ENCODE measurements at places on chromosomes 5 and 9.

DNA sequence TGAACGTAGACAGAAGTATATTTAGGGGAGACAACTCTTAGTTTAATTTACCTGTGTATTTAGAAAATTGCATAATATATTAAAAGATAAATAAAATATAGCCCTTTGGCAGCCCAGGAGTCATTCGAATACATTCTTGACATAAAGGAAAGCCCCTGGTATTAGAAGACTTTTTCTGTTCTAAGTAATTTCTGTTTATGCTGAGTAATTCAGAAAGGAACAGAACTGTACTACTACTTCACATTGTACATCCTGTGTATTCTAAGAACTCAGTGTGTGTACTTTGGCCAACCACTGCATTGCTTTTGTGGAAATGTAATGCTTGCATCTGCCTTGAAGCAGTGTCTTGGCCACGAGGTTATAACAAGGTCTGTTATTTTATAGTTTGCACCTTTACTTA lies 136.4 kb downstream of the KDM4C start:
- DNase-seq, result no peak

DNA sequence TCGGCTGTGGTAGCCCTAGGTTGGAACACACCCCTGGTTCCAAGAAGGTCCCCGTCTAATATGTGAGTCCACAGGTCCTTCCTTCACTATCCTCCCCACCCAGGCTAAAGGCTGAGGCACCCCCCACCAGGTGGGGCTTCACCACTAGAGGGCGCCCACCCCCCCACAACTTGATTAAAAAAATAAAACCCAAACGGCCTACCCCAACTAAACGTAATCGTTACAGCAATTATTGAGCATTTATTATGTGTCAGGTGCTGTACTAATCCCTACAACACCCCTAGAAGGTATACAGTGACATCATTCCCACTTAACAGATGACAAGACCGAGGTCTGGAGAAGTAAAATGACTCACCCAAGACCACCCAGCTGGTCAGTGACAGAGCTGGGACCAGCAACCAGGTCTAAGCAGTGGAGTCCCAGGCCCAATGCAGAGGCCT lies 65.0 kb downstream of the FGF18 start:
- peak; percentile 42 for DNase-seq

- no peak for DNase-seq
Measured at GRCh38 chr5:108654051-108654450, 93.6 kb upstream of the FER start.

DNA sequence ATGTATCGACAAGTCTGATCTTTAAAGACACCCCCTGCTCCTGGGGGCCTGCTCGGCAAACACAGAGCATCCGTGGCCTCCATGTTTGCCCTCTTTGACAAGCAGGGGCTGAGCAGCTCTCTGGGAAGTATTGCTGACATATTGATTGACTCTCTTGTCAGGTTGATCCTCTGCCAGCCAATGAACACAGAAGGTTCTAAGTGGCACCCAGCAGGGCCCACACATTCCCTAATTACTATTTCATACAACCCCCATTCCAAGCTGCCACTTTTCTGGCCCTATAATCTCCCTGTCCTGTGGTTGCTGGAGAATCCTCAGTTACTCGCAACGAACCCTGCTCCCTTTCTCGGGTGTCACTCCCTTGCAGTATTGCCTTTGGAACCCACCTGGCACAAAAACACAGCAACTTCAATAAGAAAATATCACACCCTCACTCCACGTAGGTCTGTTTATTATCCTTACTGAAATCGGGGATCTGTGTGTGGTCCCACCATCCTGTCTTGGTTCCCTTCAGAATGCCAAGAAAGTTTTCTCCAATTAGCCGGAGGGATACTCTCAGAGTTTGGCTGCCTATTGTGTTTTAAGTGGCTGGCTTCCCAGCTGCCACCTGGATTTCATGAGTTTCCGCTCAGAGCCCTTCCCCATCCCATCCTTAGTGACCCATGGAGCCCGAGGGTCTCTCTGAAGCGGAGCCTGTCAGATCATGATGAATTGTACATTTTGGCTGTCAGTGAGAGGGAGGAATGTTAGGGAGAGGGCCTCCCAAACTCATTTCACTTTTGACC lies 249.0 kb upstream of the WWC1 start:
- no peak for DNase-seq

GRCh38 chr5:103450333-103451061 lies 112.1 kb downstream of the NUDT12 start:
- DNase-seq, result no peak

- DNase-seq, result no peak
Measured at GRCh38 chr5:60206234-60206633, 312.7 kb upstream of the PDE4D start.

DNA sequence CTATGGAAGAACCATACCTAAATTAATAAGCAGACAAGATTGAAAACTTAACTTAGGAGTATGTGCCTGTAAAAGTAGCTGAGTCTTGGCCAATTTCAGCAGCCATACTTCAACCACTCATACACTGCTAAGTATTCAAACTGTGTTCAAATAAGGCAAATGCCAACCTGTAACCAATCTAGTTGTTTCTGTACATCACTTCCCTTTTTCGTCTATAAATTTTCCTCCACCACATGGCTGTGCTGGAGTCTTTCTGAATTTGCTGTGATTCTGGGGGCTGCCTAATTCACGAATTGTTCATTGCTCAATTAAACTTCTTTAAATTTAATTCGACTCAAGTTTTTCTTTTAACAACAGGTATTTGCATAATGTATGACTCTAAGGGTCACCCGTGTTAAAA lies 184.4 kb downstream of the PLK2 start:
- DNase-seq, result no peak

GRCh38 chr9:14645648-14646047 lies 47.6 kb downstream of the ZDHHC21 start:
- no peak for DNase-seq

DNA sequence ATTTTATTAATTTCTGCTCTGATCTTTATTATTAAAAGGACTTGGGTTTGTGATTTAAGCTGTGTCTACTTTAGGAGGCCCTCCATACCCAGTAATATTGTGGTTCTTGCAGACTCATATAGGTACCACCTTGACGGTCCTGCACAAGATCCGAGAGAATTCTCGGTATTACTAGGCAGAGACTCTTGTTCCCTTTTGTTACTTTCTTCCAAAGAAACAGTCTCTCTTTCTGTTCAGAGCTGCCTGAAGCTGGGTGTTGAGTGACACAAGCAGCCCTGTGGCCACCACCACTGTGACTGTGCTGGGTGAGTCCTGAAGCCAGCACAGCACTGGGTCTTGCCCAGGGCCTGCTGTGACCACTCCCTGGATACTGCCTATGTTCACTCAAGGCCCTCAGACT lies 666.6 kb downstream of the SEMA5A start:
- no peak for DNase-seq

DNA sequence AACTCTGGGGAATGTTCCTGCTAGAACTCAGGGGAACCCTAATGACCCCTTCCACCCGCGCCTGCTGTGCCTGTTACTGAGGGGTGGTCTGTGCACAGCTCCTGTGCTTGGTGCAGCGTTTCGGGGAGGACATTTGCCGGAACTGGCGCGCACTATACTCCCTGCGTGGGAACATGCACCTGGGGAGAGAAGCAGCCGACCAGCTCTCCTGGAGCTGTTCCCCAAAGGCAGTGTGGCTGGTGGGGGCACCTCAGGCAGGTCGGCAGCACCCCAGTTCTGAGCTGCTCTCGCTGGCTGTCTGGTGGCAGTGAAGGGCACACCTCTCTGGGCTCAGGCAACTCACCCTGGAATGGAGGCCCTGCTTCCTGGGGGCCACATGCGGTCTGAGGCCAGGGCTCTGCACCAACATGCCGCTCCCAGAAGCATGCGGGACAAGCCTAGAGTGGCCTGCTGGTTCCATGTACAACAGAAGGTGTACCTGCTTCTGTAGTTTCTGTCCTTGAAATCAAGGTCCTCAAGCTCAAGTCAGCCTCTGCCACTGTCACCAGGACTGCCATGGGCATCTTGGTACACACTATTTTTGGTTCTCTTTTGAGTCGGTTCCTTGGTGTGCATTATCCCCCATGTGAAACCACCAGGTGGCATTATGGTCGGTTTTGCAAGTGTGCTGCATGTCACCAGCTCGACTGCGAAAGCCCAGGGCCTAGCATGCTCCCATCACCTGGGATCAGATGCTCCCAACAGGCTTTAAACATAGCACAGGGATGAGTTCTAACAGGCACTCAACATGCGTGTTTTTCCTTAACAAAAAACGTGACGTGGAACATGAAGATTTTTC lies 7.8 kb upstream of the MRNIP start:
- DNase-seq, result no peak

DNA sequence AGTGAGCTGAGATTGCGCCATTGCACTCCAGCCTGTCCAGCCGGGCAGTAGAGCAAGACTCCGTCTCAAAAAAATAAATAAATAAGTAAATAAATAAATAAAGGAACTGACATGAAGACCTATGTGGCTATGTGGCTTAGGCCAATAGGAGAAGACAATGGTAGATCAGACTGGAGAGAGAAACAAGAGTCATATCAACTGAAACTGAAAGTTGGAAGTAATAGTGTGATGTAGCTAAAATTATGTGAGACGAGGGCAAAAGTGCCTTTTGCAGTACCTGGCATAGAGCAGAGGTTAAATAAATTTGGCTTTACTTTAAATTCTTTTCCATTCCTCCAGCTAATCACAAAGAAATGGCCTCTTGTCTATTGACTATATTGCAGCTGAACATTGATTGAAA lies 7.3 kb downstream of the FBP2 start:
- no peak for DNase-seq

DNA sequence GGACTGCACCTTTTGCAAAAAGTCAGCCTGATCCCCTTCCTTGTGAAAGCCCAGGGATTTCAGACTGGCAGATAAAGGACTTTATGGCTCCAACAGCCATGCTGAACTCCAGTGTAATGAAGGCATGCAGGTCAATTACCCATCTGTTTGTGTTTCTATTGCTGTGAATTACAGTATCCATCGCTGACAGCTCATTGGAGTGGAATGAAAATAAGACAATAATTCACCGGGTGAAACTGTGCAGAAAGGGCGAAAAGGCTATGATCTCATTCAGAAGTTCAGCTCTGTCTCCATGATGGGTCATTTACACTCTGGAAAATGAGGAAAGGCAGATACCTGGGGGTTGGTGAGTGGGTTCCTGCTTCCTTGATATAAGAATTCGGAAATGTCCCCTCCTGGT lies 148.0 kb downstream of the BRINP1 start:
- DNase-seq, result no peak

DNA sequence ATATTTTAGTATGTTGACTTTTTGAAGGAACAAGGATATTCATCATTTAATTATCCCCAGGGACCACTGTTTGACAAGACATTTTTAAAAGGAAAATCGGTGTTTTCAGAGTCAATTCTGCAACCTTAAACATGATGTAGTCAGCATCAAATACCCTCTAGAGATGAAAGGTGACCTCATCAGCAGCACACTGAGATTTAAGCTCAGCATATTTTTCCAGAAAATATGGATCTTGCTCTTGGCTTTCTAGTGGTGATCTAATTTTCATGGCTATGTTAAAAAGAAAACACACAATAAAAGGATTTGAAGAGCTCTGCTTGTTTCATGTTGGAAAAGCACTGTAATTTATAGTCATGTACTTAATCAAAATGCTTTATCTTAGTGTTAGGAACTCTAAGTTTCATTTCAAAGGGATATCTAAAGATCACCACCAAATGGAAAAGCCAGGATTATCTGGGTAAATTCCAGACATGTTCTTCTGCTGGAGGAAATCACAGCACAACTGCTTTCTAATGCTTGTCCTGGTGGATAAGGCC lies 487.2 kb downstream of the ENC1 start:
- no peak for DNase-seq

DNA sequence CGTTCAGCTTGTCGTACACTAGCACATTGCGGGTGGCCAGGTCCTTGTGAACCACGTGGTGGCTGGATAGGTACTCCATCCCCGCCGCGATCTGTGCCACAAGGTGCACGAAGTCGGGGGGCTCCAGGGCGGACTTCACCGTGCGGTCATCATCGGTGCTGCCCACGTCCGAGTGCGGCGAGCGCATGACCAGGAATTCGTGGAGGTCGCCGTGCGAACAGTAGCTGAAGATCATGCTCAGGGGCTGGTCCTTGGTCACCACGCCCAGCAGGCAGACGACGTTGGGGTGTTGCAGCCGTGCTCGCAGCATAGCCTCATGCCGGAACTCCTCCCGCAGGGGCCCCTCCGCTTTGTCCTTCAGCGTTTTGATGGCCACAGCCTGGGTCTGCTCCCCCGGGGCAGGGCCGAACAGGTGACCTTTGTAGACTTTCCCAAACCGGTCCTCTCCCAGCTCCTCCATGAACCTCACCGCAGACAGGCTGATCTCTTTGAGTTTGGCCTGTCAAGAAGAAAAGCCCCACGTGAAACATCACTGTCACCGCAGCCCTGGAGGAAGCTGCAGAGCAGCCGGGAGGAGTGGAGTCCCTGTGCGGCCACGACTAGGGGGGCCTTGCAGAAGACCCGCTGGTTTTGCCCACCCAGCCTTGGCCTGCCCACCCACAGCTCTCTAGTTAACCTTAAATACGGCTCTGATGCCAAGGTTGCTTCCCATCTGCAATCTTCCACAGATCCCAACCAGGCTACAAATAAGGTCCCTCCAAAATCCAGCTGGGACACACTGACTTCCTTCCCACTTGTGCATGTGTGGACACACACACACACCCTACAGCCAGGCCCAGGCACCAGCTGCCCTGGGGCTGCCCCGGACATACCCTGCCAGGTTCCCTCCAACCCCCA lies 225.2 kb downstream of the ROR2 start:
- no peak for DNase-seq

DNA sequence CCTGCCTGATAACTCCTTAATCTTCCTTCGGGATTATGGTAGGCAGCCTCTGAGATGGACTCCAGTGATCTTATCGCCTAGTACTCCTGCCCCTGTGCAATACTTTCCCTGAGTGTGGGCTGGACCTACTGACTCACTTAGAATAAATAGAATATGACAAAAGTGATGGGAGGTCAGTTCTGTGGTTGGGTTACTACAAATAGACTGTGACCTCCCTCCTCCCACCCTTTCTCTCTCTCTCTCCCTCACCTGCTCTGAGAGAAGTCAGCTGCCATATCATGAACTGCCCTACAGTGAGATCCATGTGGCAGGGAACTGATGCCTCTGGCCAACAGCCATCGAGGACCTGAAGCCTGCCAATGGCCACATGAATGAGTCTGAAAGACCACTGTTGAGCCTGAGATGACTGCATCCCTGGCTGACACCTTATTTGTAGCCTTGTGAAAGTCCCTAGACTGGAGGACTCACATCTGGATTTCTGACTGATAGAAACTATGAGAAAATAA lies 31.7 kb downstream of the NRG2 start:
- no peak for DNase-seq

- no peak for DNase-seq
Measured at GRCh38 chr5:179823937-179824744, 3.4 kb downstream of the SQSTM1 start.

Measured in activated T-cell treated with anti-CD3 and anti-CD28 coated beads for 1 hour (primary cell).